ENCODE measurements at places on chromosomes 5 and 9.

DNA sequence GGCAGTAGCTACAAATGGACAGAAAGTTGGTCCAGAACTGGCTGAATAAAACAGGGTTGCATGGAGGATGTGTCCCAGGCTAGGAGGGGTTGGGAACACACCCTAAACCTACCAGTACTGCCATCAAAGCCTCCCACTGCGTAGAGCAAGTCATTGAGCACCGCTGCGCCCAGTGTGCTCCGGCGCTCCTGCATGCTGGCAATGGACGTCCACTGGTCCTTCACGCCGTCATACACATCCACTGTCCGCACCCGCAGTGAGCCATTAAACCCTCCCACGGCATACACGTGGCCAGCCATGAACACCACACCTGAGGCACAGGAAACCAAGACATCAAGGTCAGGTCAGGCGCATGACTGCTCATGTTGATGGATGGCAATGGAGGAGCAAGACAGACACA is 97.0 kb downstream of the KLHL3 start:
- H3K4me1 ChIP-seq, result peaks cover 9% of the 10 kb centered on the region
- no peak for DNase-seq
- no peak overlapping the region for H3K27ac ChIP-seq
- no peaks in the 10 kb centered on the region for H3K36me3 ChIP-seq

DNA sequence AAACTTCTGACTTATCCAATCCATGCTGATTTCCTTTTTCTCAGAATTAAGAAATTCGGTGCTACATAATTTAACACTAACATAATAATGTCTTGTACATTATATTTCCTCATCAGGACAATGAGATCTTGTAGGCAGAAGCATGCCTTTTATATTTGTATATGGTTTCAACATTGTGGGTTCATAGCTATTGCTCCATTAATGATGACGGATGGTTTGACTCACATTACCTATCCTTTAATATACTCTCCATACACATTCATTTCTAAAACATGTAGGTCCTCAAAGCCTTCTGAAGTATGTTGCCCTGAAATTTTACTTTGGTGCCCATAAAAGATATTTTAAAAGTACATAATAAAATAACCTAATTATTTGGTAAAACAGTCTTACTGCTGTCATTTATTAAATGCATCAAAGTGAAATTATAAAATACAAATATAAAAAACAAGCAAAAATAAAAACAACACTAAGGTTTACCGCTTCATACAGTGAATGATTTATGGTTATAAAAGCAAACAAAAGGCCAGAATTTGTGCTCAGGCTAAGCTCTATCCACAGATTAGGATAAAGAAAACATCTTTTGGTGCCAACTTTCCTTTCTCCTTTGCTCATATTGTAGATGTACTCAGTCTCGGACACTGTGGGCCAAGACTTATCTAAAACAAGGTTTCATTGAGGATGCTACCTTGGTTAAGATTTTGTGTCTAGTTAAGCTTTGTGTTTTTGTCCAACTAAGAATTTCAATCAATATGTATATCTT is 61.2 kb upstream of the GCNT4 start:
- H3K4me3 ChIP-seq, result no peak overlapping the region
- no peaks in the 10 kb centered on the region for H3K27me3 ChIP-seq
- DNase-seq, result no peak
- no peaks in the 10 kb centered on the region for H3K36me3 ChIP-seq
- H3K4me1 ChIP-seq, result no peaks in the 10 kb centered on the region
- H3K27ac ChIP-seq, result no peak overlapping the region

DNA sequence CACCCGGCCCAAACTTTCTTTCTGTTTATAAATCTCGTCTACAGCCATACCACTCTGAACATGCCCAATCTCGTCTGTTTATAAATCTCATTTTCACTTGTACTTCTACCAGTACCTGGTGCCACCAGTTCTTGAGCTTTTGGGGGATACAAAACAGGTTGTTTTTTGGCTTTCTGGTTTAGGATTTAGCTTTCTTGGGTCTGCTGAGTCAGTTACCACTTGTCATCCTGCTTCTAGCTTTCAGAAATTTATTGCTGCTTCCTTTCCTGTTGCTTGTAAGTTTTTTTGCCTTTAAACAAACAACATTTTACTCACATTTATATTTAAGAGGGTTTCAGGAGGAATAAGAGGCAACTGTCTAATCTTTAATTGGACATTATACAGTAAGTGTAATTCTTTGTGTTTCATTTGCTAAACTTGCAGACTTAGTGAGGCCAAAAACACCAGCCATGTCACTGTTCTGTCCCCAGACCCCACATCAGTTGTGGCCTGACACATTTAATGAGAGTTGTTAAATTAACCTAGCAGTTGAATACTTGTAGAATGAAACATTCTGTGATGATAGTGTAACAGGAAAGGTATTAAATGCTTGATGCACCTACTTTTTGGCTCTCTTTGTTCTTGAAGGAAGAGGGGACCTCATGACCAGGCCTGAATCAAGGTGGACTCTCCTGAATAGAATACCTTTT is 11.8 kb downstream of the NDFIP1 start:
- no peak for DNase-seq
- H3K4me3 ChIP-seq, result no peak overlapping the region
- H3K27me3 ChIP-seq, result no peaks in the 10 kb centered on the region
- no peak overlapping the region for H3K27ac ChIP-seq
- no peaks in the 10 kb centered on the region for H3K36me3 ChIP-seq

GRCh38 chr9:137195525-137196220 is 4.9 kb downstream of the TPRN start:
- H3K4me3 ChIP-seq, result no peak overlapping the region
- no peak for DNase-seq
- peaks cover 24% of the 10 kb centered on the region for H3K4me1 ChIP-seq
- no peaks in the 10 kb centered on the region for H3K36me3 ChIP-seq
- no peak overlapping the region for H3K27ac ChIP-seq

DNA sequence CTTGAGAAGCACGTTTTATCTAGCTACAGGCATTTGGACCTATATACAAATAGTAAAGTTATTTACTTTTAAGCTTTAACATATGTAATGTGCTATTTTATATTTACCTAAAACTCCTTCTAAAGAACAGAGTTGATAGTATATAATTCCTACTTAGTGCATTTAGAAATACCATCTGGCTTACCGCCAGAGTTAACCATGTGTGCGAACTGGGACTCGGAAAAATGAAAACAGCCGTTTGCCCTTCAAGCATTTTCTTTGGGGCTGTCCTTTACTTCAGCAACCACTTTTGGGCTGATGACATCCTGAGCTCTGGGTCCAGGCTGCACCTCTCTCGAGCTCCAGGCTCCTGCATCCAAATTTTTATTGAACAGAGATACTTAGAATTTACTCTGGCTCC is 21.9 kb upstream of the DHFR start:
- no peak overlapping the region for H3K4me3 ChIP-seq
- H3K27ac ChIP-seq, result no peak overlapping the region
- peaks cover 3% of the 10 kb centered on the region for H3K36me3 ChIP-seq
- H3K4me1 ChIP-seq, result no peaks in the 10 kb centered on the region
- DNase-seq, result no peak

- no peaks in the 10 kb centered on the region for H3K36me3 ChIP-seq
- no peak for DNase-seq
- H3K27ac ChIP-seq, result no peak overlapping the region
- H3K27me3 ChIP-seq, result no peaks in the 10 kb centered on the region
These were observed 259.5 kb downstream of the GRIA1 start for GRCh38 chr5:153749960-153750359.

DNA sequence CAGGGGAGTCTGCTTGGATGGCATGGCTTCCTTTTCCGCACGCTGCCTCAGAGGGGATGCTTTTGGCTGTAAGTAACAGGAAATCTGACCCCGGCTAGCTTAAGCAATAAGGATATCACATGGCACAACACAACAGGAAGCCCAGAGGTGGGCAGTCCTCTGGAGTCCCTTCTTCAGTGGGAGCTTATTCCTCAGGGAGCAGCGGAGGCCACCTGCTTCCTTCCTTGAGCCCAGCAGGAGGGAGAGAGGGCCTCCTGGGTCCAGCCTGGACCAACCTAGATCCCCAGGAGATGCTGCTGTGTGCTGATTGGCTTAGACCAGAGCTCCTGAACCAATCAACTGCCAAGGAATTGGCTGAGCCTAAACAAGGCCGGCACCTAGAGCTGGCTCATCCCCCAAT is 66.3 kb downstream of the C9orf50 start:
- H3K36me3 ChIP-seq, result no peaks in the 10 kb centered on the region
- no peak overlapping the region for H3K27ac ChIP-seq
- DNase-seq, result no peak

- no peaks in the 10 kb centered on the region for H3K27me3 ChIP-seq
- no peak overlapping the region for H3K4me3 ChIP-seq
- H3K27ac ChIP-seq, result no peak overlapping the region
- no peaks in the 10 kb centered on the region for H3K36me3 ChIP-seq
- no peak for DNase-seq
- no peaks in the 10 kb centered on the region for H3K4me1 ChIP-seq
These were observed 91.5 kb upstream of the NREP start for GRCh38 chr5:111848476-111848875.

DNA sequence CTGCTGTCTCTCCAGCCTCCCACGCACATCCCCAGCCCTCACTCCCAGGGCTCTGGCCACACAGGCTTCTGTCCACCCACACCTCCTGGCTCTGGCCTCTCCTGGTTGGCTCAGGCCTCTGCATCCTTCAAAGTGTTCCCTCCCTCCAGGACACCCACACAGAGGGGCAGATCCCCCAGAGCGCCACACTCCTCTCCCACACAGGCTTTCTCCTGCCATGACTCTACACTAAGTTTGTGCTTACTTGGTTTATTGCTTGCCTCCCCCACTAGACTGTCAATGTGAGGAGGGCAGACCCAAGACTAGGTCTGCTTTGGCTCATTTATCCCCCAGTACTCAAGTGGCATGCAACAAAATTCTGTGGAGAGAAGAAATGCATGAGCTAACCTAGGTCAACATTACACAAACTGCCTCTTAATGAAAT is 67.0 kb upstream of the SPOCK1 start:
- no peaks in the 10 kb centered on the region for H3K36me3 ChIP-seq
- H3K4me1 ChIP-seq, result peaks cover 33% of the 10 kb centered on the region
- DNase-seq, result no peak
- H3K27me3 ChIP-seq, result no peaks in the 10 kb centered on the region
- H3K4me3 ChIP-seq, result no peak overlapping the region
